ENCODE measurements at places on chromosomes 6 and 20. TPM values are rescaled to one million over a fixed set of nuclear protein-coding genes. Genes with fewer than 3 reads are reported as not detected.

Gene PI3
- not detected for total RNA-seq

Gene SYTL3
- total RNA-seq = 10.5 TPM

Gene PDYN
- not detected for total RNA-seq

Gene ADAM33
- total RNA-seq = 145 TPM

Gene OR12D3
- not detected for total RNA-seq

Gene MUC22
- not detected for total RNA-seq

Gene HRH3
- total RNA-seq = not detected

Gene TRAPPC3L
- not detected for total RNA-seq

Gene RFX6
- total RNA-seq = not detected

Gene UST
- 27.1 TPM for total RNA-seq

Gene SYCP2
- 0.74 TPM for total RNA-seq
